ENCODE measurements at places on chromosomes 4 and X.

- DNase-seq: no peak
These were observed 286.6 kb downstream of the BMPR1B start for GRCh38 chr4:95044324-95044837.

DNA sequence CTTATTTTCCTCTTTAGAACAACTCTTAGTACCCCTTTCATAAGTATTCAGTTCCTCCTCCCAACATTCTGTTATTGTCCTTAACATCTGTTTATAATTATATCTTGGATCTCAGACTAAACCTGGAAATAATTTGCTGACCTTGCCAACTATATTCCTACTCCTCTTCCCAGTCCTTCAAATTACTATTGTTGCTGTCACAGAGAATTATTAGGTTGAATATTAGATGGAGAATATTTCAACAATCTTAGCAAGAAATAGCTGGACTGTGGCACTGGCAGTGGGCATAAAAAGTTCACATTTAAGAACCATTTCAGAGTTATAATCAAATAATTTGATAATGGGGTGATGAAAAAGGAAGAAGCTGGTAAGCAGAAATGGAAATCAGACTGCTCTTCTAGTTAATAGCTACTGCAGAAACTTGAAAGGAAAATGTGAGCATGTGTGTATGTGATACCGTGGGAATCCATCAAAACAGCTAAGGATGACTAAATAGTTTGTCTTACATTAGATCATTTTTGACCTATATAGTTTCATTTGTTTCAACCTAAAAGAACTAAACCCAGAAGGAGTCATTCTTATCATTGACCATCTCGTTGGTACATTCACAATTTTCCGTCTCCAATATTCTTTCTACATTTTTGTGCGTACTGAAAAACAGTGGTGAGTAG is 43.3 kb upstream of the PRDM8 start:
- no peak for DNase-seq

- no peak for DNase-seq
These were observed 903.0 kb upstream of the SLIT2 start for GRCh38 chr4:19348746-19349145.

DNA sequence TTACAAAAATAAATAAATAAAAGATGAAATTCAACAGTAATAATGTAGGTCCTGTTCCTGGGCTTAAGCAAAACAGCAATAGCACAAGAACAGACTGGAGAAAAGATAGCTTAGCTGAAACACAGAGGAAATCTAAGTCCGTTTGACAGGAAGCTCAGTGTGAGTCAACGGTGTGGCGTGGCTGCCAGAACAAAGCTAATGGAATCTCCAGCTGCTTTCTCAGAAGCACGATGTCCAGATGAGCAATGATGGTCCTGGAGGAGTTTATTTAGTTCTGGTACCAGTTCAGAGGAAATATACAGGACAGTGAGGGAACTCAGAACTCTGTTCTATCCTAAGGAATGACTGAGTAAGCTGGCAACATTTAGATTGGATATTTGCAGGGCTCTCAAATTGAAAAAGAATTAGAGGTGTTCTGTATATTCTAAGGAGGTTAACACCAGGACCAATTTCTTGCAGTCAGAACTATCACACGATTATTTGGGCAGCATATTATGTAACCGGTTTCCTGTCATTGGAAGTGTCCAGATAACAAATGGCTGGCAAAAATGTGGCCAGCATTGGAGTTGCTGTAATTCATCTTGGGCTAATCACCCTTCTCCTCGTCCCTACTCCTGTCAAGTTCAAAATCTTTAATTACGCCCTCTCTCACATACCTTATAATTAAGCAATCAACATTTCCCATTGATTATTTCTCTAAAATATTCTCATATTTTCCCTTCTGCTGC is 12.7 kb downstream of the GAB3 start:
- DNase-seq: no peak

DNA sequence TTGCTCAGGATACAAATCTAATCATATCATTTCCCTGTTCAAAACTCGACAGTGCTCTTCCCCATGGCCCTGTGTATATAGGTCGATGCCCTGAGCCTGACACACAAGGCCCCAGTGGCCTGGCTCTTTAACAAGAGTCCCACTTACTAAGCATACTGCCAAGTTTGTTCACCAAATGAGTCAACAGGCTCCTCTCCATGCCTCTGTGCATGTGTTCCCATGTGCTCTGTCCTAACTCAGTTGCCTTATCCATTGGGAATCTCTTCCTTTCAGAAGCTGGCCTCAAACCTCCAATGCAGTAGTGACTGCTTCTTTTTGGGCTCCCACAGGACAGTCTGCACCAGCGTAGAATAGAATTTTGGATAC is 18.9 kb upstream of the CXCR3 start:
- DNase-seq: no peak

DNA sequence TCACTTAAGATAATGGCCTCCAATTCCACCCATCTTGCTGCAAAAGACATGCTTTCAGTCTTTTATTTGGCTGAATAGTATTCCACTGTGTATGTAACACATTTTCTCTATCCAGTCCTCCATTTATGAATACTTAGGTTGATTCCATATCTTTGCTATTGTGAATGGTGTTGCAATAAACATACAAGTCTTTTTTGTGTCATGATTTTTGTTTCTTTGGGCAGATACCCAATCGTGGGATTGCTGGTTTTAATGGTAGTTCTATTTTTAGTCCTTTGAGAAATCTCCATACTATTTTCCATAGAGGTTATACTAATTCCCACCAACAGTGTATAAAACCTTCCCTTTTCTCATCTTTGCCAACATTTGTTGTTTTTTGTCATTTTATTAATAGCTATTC is 180.9 kb downstream of the SMIM20 start:
- no peak for DNase-seq

- no peak for DNase-seq
These were observed 194.4 kb downstream of the BCOR start for GRCh38 chrX:39903343-39903742.

DNA sequence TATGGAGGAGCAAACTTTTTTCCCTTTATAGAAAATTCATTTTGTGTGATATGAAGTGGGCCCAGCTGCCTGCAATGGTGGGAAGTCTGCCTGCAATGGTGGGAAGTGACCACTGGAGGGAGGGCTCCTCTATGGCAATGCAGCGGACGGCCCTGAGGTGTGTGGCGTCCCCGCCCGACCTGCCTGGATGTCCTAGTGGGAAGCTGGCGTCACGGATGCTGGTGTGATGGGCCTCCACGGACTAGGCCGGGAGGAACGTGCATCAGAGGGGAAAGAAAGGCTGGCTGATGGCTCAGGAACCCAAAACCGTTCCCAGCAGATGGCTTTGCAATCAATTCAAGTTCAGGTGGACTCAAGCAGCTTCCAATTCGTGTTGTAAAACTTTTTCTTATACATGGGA is 177.9 kb downstream of the AFAP1 start:
- DNase-seq: peak; percentile 32

DNA sequence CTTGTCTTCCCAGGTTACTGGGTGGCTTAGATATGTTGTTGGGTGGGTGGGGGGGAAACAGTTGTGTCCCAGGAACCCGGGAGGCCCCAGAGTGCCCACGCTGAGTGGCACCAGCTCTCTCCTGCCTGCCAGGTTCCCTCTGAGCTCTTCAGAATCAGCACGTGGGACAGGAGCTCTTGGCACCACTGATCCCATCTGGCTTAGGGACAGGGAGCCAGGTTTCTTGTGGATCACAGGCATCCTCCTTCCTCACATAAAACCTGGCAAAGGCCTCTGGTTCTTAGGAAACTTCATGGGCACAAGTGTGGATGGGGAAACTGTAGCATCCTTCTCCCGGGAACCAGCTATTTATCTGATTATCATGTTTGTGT is 3.4 kb downstream of the GPR78 start:
- DNase-seq: no peak

DNA sequence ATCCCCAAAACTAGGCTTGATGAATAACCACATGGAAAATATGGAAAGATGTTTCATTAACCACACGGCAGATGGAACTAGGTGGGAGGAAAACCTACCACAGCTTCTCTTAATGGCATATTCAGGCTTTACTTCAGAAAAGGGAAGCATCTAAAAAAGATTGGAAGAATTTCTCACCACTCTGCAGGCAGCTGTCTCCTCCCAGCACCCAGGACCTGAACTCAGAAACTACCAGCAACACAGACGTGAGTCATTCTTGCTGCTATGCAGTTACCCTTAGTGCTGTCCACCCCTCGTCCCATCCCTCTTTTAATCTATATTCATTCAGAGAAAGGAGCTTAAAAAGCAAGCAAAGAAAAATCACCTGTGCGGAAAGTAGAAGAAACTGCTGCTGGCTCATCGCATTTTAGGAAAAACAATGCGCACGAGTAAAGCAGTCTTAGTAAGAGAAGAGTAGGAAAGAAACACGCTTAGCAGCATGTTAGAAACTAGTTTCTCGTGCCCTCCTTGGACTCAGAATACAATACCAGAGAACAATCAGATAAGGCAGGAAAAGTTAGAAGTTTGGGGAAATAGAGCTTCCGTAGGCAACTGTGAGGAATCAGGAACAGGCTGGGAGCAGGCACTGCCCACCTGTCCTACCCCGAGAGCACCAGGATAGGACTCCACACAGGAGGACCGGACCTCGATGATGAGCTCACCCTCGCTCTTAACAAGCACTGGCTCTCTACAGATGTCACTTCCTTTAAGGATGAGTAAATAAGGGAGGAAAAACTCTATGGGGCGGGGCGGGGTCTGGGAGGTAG is 48.1 kb upstream of the ENPP6 start:
- no peak for DNase-seq

DNA sequence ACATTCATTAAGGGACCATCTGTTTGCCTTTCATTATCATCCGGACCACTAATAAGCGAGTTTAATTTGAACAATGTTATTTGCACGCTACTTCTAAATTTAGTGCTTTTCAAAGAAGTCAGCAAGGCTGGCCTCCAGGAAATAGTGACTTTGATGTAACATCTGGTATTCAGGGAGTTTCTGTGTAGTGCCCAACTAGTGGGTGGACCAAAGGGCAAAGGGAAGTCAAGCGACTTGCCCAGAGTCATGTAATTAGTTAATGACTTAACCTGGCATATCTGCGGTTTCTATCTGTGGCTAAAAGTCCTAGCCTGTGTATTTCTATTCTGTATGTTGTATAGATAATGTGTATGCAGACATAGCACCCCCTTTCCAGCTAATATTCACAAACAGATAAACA is 56.3 kb upstream of the LCORL start:
- DNase-seq: no peak

DNA sequence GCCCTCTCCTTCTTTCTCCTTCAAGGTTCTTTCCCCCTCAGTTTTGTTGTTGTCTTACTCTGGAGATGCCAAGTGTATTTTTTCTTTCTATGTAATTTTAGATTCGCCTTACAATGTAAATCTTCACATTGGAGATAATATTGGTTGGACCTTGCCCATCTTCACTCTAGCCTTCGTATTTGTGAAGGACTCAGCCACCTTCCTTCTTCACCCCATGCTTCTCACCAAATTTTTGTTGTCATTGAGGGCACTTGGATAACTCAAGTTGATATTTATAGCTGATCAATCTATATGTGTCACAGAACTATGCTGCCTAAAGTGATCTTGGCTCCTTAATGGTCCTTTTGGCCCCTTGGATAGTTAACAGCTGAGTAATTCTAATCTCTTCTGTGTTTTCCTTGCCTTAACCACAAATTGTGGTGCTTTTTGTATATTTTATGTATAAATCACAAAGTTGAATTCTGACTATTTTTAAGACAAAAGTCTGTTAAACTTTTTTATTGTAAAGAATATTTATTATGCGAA is 6.5 kb downstream of the SPRY1 start:
- no peak for DNase-seq

- DNase-seq: no peak
These were observed 6.2 kb upstream of the CXCL13 start for GRCh38 chr4:77599378-77599777.

DNA sequence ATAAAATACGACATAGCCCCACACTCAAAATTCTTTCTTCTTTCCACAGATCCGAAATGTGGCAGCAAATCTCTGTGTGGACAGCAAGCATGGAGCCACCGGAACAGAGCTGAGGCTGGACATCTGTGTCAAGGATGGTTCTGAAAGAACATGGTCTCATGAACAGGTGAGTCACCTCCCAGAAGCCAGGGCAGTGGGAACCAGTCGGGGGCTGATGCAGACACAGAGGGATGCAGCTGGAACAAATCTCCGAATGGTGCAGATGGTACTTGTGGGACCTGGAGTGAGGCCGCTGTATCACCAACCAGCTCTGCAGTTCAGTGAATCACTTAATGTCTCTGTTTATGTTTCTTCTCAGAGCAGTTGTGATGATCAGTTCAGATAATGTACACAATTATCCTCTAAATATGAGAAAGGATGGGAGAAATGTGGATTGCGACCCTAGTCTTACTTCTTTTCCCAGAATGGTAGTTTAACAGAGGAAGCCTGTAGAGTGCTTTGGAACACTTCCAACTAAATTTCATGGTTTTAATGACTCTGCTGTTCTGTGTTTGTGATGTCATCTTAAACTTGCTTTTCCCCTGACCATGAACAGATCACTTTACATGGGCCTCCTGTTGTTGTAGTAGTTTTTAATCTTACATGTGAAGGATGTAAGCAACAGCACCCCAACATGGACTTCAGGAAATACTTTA is 159.3 kb upstream of the GALNT7 start:
- no peak for DNase-seq

DNA sequence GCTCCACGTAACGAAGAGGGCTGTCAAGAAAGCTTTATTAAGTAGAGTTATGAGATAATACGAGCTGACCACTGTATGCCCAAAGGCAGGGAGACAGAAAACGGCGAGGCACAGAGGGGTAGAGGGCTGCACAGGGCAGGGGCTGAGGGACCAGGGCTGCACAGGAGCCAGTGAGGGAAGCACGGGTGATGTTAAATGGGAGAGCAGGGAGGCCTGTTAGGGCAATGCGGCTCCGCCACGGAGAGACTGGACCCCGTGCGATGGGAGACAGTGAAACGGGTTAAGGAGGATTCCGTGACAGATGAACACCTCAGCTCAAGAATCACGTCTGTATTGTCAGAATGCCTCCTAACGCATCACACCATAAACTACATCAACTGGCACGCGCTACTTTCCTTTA is 25.1 kb downstream of the FAT1 start:
- no peak for DNase-seq

GRCh38 chr4:119493419-119493818 is 135.2 kb downstream of the PDE5A start:
- no peak for DNase-seq

GRCh38 chr4:8108261-8108660 is 50.4 kb downstream of the ABLIM2 start:
- DNase-seq: no peak

GRCh38 chrX:46485897-46486296 is 59.3 kb downstream of the ZNF674 start:
- DNase-seq: no peak

DNA sequence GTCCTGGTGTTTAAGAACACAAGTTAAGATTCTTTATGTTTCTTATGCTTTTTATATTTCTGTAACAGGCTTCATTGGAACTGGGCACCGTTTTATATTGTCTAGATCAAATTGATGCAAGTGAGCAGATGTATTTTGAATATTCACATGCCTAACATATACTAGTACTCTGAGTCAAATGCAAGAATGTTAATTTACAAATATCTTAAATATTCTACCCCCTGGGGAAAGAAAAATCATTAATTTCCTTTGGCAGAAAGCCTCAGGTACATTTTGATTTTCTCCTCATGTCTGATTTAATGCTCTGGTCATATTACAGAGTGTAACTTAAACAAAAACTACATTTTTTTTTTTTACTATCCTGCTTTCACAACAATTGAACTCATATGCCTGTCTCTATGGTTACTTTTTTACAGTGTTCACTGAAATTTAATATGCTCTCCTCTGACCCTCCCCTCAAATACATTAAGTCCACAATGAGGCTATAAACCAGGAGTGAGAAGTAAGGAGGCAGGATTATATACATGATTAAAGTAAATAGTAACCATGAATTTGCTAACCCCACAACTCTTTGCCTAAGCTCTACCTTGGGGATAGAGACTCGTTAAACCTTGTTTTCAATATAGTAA is 2.4 kb upstream of the NSUN7 start:
- DNase-seq: no peak

GRCh38 chr4:151184523-151185458 is 85.4 kb downstream of the RPS3A start:
- DNase-seq: peak; percentile 46

Measured in brain pericyte (primary cell).